ENCODE measurements at places on chromosomes 4 and X. TPM values are rescaled to one million over a fixed set of nuclear protein-coding genes. Genes with fewer than 3 reads are reported as not detected.

Gene ASB12
- not detected for total RNA-seq

Gene EXOC1L
- total RNA-seq: not detected

Gene PCYT1B
- 0.46 TPM for total RNA-seq

Gene GUCY1B1
- total RNA-seq: 6.3 TPM

Gene NAT8L
- total RNA-seq: 0.09 TPM

Gene ENPEP
- 0.28 TPM for total RNA-seq

Gene GPR78
- 3.0 TPM for total RNA-seq

Gene CTPS2
- 7.0 TPM for total RNA-seq

Gene PGRMC1
- 133 TPM for total RNA-seq

Gene EPHA5
- 19.0 TPM for total RNA-seq

Gene CAPN6
- not detected for total RNA-seq

Gene ZIC3
- not detected for total RNA-seq

Gene RNF150
- 0.28 TPM for total RNA-seq

Gene ZFYVE28
- total RNA-seq: 9.4 TPM

Gene PCDH10
- 1.8 TPM for total RNA-seq

Gene FATE1
- not detected for total RNA-seq

Gene BST1
- 19.9 TPM for total RNA-seq

Gene BTC
- total RNA-seq: 0.43 TPM

Gene MAGEB10
- total RNA-seq: not detected

Gene SERPINA7
- not detected for total RNA-seq

Gene ARHGAP4
- 1.3 TPM for total RNA-seq

Gene MAGED4B
- 38.0 TPM for total RNA-seq

Gene MSL3
- total RNA-seq: 13.7 TPM

Gene CXCL1
- 70.6 TPM for total RNA-seq

Gene AVPR2
- total RNA-seq: not detected

Gene GAGE12F
- total RNA-seq: not detected

Gene ARR3
- total RNA-seq: not detected

Gene DNAAF6
- not detected for total RNA-seq

Gene PPP4R3C
- total RNA-seq: not detected

Gene ARHGAP36
- not detected for total RNA-seq

Gene CCDC110
- 2.0 TPM for total RNA-seq

Gene OPRPN
- total RNA-seq: not detected

Gene YIPF7
- total RNA-seq: not detected

Gene FAT1
- total RNA-seq: 132 TPM

Gene POU4F2
- not detected for total RNA-seq

Gene CLDN22
- not detected for total RNA-seq

All from smooth muscle cell of bladder (primary cell).